ENCODE measurements at places on chromosomes 5 and 9. TPM values are rescaled to one million over a fixed set of nuclear protein-coding genes. Genes with fewer than 3 reads are reported as not detected.

DNA sequence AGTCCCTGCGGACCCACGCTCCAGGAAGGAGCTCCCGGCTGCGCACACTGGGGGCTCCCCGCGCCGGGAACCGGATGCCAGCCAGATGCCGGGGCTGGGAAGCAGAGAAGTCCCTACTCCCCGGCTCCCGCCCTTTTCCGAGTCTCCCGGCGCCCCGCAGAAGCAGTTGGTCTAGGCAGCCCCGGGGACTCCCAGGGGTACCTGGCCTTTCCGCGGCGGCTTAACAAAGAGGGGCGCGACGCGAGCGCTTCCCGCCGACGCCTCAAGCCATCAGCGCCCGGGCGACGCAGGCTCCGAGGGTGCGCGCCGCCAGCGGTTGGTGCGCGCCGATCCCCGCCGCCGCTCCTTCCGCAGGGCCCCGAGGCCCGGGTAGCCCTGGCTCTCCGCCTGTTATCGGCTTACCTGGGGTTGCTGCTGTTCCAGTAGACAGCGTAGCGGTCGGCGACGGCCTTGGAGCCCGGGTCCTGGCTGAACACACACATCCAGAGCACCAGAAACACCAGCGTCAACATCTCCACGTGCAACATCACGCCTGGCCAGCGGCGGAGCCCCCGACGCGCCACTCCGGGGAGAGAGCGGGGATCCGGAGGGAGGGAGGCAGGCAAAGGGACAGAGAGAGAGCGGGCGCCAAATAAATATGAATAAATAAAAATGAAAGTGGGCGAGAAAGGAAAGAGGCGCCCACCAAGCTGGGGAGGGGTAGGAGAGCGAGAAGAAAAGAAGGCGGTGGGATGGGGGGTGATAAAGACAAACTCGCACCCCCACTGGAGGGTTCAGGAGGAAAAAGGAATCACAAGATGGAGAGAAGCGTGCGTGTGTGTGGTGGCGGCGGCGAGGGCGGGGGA lies 428 bp downstream of the EFNA5 start:
- peaks cover 45% of the 10 kb centered on the region for H3K27me3 ChIP-seq
- H3K27ac ChIP-seq, result no peak overlapping the region
- H3K4me1 ChIP-seq, result peaks cover 43% of the 10 kb centered on the region
- no peaks in the 10 kb centered on the region for H3K36me3 ChIP-seq

DNA sequence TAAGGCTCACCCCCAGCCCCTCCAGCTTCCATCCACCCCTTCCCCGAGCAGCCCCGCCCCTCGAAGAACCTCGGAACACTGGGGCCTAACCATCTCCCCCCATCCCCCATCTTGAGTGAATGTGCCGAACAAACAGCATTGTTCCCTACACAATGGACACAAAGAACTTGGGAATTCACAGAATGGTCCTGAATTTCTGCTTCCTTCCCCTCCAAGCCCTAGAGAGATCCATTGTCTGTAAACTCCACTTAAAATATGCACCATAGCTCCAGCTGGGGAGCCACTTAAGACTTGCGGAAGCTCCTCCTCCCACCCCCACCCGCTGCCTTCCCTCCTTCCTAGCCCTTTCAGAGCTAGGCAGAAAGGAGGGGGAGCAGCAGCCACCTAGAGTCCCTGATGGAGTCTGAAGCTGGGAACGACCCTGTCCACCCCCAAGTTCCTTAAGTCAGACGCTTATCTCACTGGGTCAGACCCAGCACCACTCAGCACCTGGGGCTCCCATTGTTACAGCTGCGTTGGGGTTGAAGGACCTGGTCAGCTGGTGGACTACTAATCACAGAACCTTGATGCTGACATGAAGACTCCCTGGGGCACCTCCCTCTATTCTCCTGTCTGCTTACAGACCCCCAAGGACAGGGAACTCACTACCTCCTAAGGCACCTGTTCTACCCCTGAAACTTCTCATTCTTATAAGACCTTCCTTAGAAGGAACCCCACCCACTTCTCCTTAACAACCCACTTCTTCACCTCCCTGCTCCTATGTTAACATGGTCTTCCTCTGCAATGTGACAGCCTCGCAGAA lies 61.4 kb downstream of the PCDH1 start:
- H3K36me3 ChIP-seq, result no peaks in the 10 kb centered on the region
- H3K4me3 ChIP-seq, result no peak overlapping the region
- H3K27ac ChIP-seq, result peak overlapping the region; percentile 55
- DNase-seq, result no peak

- no peaks in the 10 kb centered on the region for H3K36me3 ChIP-seq
- H3K4me3 ChIP-seq, result no peak overlapping the region
- no peak for DNase-seq
- no peaks in the 10 kb centered on the region for H3K27me3 ChIP-seq
- no peak overlapping the region for H3K27ac ChIP-seq
Measured at GRCh38 chr9:124537926-124538325, 30.7 kb upstream of the NR5A1 start.

DNA sequence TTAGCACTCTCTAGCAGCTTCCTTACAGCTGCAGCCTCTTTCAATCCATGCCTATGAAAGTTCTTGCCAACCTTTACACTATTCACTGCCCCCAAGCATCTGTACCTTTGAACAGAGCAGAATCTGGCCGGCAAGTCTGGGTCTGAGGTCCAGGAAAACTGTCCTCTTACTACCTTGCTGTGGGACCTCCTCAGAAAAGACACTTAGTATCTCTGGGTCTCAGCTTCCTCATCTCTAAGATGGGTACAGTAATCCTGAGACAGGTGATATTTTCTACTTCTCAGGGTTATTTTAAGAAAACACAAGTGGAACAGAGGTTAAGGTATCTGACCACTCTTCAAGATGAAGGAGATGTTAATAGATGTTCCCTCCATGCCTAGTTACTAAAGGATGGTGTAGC lies 120.2 kb downstream of the EGFLAM start:
- peaks cover 59% of the 10 kb centered on the region for H3K27me3 ChIP-seq
- DNase-seq, result no peak
- no peaks in the 10 kb centered on the region for H3K36me3 ChIP-seq
- no peak overlapping the region for H3K4me3 ChIP-seq
- no peak overlapping the region for H3K27ac ChIP-seq

- no peaks in the 10 kb centered on the region for H3K36me3 ChIP-seq
- H3K27ac ChIP-seq, result peak overlapping the region; percentile 64
- H3K4me3 ChIP-seq, result no peak overlapping the region
- peaks cover 61% of the 10 kb centered on the region for H3K4me1 ChIP-seq
- no peak for DNase-seq
Measured at GRCh38 chr9:35842020-35842745, 13.2 kb downstream of the TMEM8B start.

- H3K4me3 ChIP-seq, result no peak overlapping the region
- no peaks in the 10 kb centered on the region for H3K36me3 ChIP-seq
Measured at GRCh38 chr9:120899490-120900068, 22.6 kb upstream of the PHF19 start.

DNA sequence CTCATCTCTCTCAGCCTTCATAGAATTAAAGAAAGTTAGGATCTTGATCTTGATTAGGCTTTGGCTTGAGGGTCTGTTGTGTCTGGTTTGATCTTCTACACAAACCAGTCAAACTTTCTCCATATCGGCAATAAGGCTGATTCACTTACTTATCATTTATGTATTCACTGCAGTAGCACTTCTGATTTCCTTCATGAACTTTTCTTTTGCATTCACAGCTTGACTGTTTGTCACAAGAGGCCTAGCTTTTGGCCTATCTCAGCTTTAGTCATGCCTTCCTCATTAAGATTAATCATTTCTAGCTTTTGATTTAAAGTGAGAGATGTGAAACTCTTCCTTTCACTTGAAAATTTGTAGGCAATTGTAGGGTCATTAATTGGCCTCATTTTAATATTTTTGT lies 62.8 kb downstream of the SH3RF2 start:
- no peaks in the 10 kb centered on the region for H3K4me1 ChIP-seq
- no peak overlapping the region for H3K4me3 ChIP-seq
- H3K36me3 ChIP-seq, result peaks cover 3% of the 10 kb centered on the region
- no peak for DNase-seq
- H3K27ac ChIP-seq, result no peak overlapping the region

DNA sequence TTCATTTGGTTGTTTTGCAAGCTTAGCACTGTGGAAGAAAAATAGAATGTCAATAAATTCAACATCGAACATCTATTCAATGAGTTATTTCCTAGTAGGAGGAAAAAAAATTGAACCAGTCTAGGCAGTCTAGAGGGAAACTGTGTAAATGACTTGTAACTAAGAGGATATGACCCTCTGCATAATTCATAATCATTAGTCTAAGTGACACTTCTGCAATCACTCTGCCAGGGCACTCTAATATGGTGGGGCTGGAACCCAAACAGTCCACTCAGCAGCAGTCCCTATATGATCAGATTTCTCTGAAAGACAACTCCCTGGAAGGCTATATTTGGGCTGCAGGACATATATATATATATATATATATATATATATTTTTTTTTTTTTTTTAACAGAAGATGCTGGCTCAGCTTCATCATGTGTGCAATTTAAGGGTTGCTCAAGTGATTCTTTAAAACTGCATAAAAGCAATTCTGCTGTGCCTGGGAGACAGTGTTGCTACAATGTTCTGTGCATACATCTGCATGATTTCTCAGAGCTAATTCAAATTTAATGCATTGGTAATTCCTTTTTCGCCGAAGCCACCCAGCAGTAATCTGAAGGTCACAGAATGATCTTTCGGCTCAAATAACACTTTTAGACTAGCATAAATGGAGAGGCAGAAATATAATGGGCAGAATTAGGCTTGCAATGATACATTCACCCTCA lies 482.1 kb upstream of the ZNF608 start:
- H3K27me3 ChIP-seq, result peaks cover 11% of the 10 kb centered on the region
- DNase-seq, result no peak
- H3K4me3 ChIP-seq, result no peak overlapping the region
- no peak overlapping the region for H3K27ac ChIP-seq
- peaks cover 7% of the 10 kb centered on the region for H3K4me1 ChIP-seq
- no peaks in the 10 kb centered on the region for H3K36me3 ChIP-seq

TRAF2 gene
- 22.3 TPM for polyA plus RNA-seq

ANKH gene
- 12.4 TPM for polyA plus RNA-seq

ANKRD18A gene
- not detected for polyA plus RNA-seq

GKAP1 gene
- 4.6 TPM for polyA plus RNA-seq

C6 gene
- not detected for polyA plus RNA-seq

Measured in naive B cell (primary cell).